Cardiac atrium fibroblast (primary cell): ENCODE measurements at places on chromosomes 1 and 21. TPM values are rescaled to one million over a fixed set of nuclear protein-coding genes. Genes with fewer than 3 reads are reported as not detected.

Gene ODF2L
- 11.2 and 20.6 TPM in 2 replicates for total RNA-seq

Gene AZIN2
- total RNA-seq, result 0.72 and 6.3 TPM in 2 replicates

Gene SYT14
- 1.5 TPM in 1 of 2 replicates, not detected in the other for total RNA-seq

Gene TDRD5
- total RNA-seq, result not detected in 2 replicates

Gene ZSWIM5
- total RNA-seq, result under 0.01 and 0.16 TPM in 2 replicates

Gene SPRR2A
- total RNA-seq, result not detected in 2 replicates

Gene CHI3L2
- total RNA-seq, result 4.9 and 46.3 TPM in 2 replicates

Gene NEK2
- 3.1 and 4.4 TPM in 2 replicates for total RNA-seq

Gene SYT2
- total RNA-seq, result not detected in 2 replicates

Gene ITLN2
- not detected in 2 replicates for total RNA-seq

Gene CYP2J2
- not detected in 2 replicates for total RNA-seq

Gene FNDC10
- total RNA-seq, result 10.8 and 14.9 TPM in 2 replicates

Gene LEPR
- total RNA-seq, result 13.3 and 15.7 TPM in 2 replicates

Gene MROH9
- not detected in 2 replicates for total RNA-seq

Gene NTRK1
- total RNA-seq, result 0.16 TPM in 1 of 2 replicates, not detected in the other

Gene HES5
- not detected in 2 replicates for total RNA-seq

Gene LRRC38
- total RNA-seq, result not detected in 2 replicates

Gene DEPDC1
- 4.2 and 14.7 TPM in 2 replicates for total RNA-seq

Gene BACH1
- 39.4 and 53.9 TPM in 2 replicates for total RNA-seq

Gene FAM72B
- 0.72 and 4.1 TPM in 2 replicates for total RNA-seq

Gene MFSD2A
- 2.2 and 5.0 TPM in 2 replicates for total RNA-seq

Gene IGSF9
- total RNA-seq, result 0.16 TPM in 1 of 2 replicates, not detected in the other

Gene LHX8
- not detected in 2 replicates for total RNA-seq

Gene FCRL4
- not detected in 2 replicates for total RNA-seq

Gene TACSTD2
- total RNA-seq, result under 0.01 TPM in 1 of 2 replicates, not detected in the other

Gene LMX1A
- not detected in 2 replicates for total RNA-seq

Gene PLA2G2A
- total RNA-seq, result 0.72 and 9.4 TPM in 2 replicates

Gene HSPB7
- 0.81 and 5.2 TPM in 2 replicates for total RNA-seq

Gene LCA5L
- not detected in 2 replicates for total RNA-seq

Gene HMCN1
- total RNA-seq, result 42.8 and 44.2 TPM in 2 replicates

Gene CYP4B1
- total RNA-seq, result not detected in 2 replicates

Gene S100B
- not detected in 2 replicates for total RNA-seq

Gene OR14A2
- not detected in 2 replicates for total RNA-seq

Gene DIO1
- not detected in 2 replicates for total RNA-seq

Gene GOLT1A
- total RNA-seq, result not detected in 2 replicates

Gene COL6A1
- total RNA-seq, result 2,467 and 3,941 TPM in 2 replicates

Gene CD84
- not detected in 2 replicates for total RNA-seq

Gene LRRC3
- 3.6 and 3.7 TPM in 2 replicates for total RNA-seq

Gene PALMD
- total RNA-seq, result 12.2 and 30.0 TPM in 2 replicates

Gene MPL
- total RNA-seq, result not detected in 2 replicates

Gene PSEN2
- total RNA-seq, result 13.7 and 17.3 TPM in 2 replicates

Gene USP48
- total RNA-seq, result 29.3 and 39.9 TPM in 2 replicates

Gene SPRR1A
- not detected in 2 replicates for total RNA-seq

Gene CHIT1
- total RNA-seq, result not detected in 2 replicates

Gene SPRR2B
- total RNA-seq, result not detected in 2 replicates

Gene TDRD10
- 0.54 TPM in 1 of 2 replicates, not detected in the other for total RNA-seq

Gene CTTNBP2NL
- 10.2 and 12.8 TPM in 2 replicates for total RNA-seq

Gene CFHR2
- total RNA-seq, result not detected in 2 replicates
